Fibroblast of skin of right quadriceps (primary cell): ENCODE measurements at places on chromosomes 13 and 19.

- DNase-seq: no peak
Measured at GRCh38 chr13:27971236-27971645, 2.1 kb upstream of the CDX2 start.

- no peak for DNase-seq
Measured at GRCh38 chr19:16141043-16141442, 2.4 kb upstream of the HSH2D start.

GRCh38 chr13:28530729-28531076 lies 35.8 kb upstream of the FLT1 start:
- peak; percentile 46 for DNase-seq

- no peak for DNase-seq
Measured at GRCh38 chr13:26961890-26962615, 201.5 kb upstream of the GPR12 start.

GRCh38 chr13:23960566-23961156 lies 63.4 kb upstream of the C1QTNF9B start:
- peak; percentile 53 for DNase-seq

DNA sequence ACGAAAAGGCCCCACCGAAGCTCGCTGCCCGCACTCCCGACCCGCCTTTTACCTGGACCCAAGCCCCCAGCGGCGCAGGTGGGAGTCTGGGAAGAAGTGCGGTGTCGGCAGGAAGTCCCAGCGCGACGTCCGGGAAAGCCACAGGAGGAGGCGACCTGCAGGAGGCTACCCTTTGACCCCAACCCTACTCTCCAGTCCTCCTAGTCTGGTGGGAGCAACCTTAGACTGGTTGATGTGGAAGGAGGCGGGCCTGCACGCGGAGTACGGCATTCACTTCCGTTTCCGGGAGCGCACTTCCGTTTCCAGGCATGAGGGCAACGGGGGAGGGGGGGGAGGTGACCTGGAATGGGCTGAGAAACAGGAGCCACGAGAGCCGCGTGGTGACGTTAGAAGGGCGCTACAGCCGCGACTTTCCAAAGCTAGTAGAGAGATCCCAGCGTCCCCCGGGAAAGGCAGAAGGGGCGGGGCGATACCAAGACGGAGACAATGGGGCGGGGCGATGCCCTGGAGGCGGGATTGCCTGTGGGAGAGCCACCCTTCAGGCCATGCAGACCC lies 28.5 kb downstream of the ZNF266 start:
- peak; percentile 87 for DNase-seq

- DNase-seq: no peak
Measured at GRCh38 chr19:19096641-19097627, 33.1 kb downstream of the SLC25A42 start.

DNA sequence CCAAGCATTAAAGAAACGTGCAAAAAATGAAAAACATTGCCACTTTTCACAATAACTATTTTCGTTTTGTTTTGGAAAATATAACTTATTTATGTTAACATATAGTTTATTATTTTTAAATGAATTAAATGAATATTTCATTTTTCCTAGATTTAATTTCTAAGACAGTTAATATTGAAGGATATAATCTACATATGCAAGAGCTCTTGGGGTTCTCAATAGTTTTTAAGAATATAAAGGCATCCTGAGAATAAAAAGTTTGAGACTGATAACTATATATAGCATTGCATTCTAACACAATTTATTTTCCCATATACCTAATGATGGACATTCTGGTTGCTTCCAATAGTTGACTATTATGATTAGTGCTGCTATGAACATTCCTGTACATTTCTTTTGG lies 19.9 kb downstream of the ZNF461 start:
- no peak for DNase-seq

DNA sequence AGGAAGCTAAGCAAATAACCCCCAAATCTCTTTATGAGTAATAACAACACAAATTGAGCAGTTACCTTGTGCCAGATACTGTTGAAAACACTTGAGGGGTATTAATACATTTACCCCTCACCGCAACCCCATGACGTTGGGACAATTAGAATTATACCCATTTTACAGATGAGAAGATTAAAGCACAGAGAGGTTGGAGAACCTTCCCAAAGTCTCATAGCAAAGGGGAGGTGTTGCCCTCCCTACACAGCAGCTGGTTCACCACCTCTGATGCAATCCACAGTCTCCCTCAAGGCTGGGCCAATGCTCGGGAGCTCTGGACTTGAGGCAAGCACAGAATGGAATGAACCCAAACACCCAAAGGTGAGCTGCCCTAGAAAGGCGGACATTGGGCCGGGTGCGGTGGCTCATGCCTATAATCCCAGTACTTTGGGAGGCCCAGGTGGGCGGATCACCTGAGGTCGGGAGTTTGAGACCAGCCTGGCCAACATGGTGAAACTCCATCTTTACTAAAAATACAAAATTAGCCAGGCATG lies 3.9 kb upstream of the CCNE1 start:
- DNase-seq: no peak

- peak; percentile 43 for DNase-seq
Measured at GRCh38 chr13:38417727-38418126, 68.1 kb downstream of the UFM1 start.

- DNase-seq: no peak
Measured at GRCh38 chr13:19985219-19985556, 26.7 kb downstream of the ZMYM2 start.

DNA sequence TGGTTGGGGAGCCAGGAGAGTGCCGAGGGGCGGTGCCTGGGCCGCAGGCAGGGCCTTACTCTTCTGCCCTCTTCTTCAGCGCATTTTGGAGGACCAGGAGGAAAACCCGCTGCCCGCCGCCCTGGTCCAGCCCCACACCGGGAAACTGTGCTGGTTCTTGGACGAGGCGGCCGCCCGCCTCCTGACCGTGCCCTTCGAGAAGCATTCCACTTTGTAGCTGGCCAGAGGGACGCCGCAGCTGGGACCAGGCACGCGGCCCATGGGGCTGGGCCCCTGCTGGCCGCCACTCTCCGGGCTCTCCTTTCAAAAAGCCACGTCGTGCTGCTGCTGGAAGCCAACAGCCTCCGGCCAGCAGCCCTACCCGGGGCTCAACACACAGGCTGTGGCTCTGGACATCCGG lies 9.4 kb downstream of the PGLS start:
- no peak for DNase-seq

DNA sequence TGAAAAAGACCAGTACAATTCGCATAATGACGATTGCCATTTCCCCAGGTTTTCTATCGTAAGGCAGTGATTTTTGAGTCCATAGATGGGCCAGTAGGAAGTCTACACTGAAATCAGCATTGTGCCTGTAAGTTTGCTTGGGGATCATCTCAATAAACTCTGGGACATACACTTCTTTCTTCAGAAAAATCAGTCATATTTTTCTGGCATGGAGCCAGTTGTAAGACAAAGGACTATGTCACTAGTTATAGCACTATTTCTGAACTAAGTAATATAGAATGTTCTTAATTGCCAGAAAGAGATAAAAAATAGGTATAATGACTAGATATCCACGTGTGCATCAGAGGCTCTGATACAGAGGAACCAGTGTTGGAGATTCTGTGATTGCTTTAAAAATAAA lies 243.5 kb downstream of the LMO7 start:
- no peak for DNase-seq

DNA sequence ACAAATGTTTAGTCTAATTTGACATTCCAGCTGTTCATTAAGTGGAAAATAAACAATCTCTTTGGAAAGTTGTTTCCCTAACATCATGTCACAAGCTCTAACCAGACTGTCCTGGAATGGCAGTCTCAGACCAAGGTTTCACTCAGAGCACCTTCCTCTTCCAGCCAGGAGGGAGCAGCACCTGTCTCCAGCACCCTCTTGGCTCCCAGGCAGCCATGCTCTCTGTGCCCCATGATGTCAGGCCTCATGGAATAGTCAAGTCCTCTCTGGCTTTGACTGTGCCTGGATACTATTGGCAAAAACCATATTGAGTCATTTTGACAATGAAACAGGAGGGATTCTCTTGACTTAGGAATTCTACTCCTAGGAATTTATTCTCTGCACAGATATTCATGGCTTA lies 171.4 kb downstream of the OXGR1 start:
- DNase-seq: peak; percentile 14

- DNase-seq: peak; percentile 49
Measured at GRCh38 chr13:110644892-110645521, 29.7 kb downstream of the NAXD start.

DNA sequence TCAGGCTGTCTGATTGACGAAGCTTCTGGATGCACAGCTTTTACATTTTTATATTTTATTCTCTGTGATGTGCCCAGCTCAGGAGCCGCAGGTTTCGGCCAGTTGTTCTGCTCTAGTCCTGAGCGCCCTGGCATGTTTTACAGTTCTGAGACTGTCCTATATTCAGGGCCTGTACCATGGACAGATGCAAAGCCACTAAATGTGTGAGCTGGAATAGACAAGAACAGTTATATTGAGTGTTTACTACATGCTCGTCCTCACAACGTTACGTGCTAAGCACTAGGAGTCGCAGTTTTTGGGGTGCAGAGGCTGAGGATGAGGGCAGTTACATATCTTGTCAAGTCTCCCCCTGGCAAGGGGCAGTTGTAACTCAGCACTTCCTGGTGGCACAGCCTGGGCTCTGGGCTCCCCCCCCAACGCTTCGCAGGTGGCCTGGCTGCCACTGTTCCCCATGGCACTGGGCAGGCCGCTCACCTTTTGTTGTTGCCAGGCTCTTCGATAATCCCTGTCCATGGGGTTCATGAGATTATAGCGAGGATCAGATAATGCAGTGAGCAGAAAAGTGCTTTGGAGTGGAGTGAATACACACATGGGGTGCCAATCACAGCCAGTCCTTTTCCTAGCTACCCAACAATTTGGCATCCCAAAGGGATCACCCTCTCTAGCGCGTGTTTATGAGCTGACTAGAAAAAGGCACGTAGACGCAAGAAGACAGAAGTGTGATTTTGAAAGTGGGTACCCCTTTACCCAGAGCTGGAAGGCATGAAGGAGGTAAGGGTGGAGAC lies 23.5 kb downstream of the ARL11 start:
- DNase-seq: no peak

- DNase-seq: peak; percentile 53
Measured at GRCh38 chr13:49113526-49114286, 106.4 kb upstream of the MLNR start.

- DNase-seq: peak; percentile 21
Measured at GRCh38 chr19:52648336-52649016, 10.3 kb upstream of the ZNF83 start.

- DNase-seq: peak; percentile 84
Measured at GRCh38 chr13:110916301-110917142, 1.7 kb upstream of the ANKRD10 start.
